ENCODE measurements at places on chromosomes 3 and 15.

DNA sequence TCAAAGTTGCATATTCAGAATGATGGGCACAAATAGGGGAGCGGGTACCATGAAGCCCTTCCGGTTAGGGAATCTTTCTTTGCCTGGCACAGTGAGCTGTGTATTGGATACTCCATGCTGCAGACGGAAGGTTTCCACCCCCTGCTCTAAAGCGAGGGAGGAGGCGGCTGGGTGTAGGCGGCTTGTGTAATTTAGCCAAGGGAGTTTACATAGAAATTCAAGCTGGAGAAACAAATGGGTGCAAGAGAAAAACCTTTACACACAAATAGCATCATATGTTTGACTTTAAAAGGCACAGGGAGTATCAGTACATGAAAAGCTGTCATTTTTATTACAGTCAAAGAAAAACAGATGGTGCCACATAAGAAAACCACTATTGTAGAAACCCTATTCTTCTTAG is 59.3 kb upstream of the ADCY5 start:
- H3K36me3 ChIP-seq, result peaks cover 18% of the 10 kb centered on the region
- no peak overlapping the region for H3K4me3 ChIP-seq
- H3K27me3 ChIP-seq, result no peaks in the 10 kb centered on the region
- H3K27ac ChIP-seq, result no peak overlapping the region

- no peaks in the 10 kb centered on the region for H3K36me3 ChIP-seq
- H3K4me1 ChIP-seq, result peaks cover 25% of the 10 kb centered on the region
- H3K27ac ChIP-seq, result no peak overlapping the region
- H3K27me3 ChIP-seq, result peaks cover 31% of the 10 kb centered on the region
- no peak for DNase-seq
- H3K4me3 ChIP-seq, result no peak overlapping the region
These were observed 2.4 kb upstream of the SEC62 start for GRCh38 chr3:169964176-169964575.

GRCh38 chr3:138939561-138940241 is 7.2 kb downstream of the FOXL2 start:
- no peak overlapping the region for H3K27ac ChIP-seq
- H3K27me3 ChIP-seq, result peaks cover 99% of the 10 kb centered on the region
- H3K4me3 ChIP-seq, result no peak overlapping the region
- peaks cover 17% of the 10 kb centered on the region for H3K4me1 ChIP-seq

DNA sequence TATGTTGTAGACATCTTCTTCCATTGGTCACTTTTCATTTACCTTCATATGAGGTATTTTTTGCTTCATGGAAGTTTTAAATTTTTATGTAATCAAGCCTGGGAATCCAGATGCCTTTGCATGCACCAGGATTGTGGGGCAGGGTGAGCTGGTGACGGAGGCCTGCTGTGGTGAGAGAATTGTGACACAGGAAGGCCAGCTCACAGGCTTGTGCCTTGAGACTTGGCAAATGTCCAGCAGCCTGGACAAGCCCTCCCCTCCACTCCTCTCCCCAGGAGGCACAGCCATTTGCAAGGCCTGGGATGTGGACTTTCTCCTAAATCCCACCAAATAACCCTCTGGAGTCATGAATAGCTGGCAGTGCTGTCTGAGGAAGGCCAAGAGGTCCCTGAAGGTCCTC is 67.4 kb downstream of the RHCG start:
- no peak for DNase-seq
- H3K27ac ChIP-seq, result no peak overlapping the region
- H3K27me3 ChIP-seq, result peaks cover 83% of the 10 kb centered on the region

- no peaks in the 10 kb centered on the region for H3K27me3 ChIP-seq
- no peak overlapping the region for H3K27ac ChIP-seq
- no peak for DNase-seq
- no peaks in the 10 kb centered on the region for H3K36me3 ChIP-seq
- no peak overlapping the region for H3K4me3 ChIP-seq
These were observed 30.4 kb downstream of the GOLGA6L2 start for GRCh38 chr15:23416349-23417276.

- H3K27me3 ChIP-seq, result no peaks in the 10 kb centered on the region
- H3K4me1 ChIP-seq, result peaks cover 2% of the 10 kb centered on the region
- no peak overlapping the region for H3K27ac ChIP-seq
- H3K4me3 ChIP-seq, result peak overlapping the region; percentile 68
These were observed 1.0 kb downstream of the XYLB start for GRCh38 chr3:38347421-38348200.

DNA sequence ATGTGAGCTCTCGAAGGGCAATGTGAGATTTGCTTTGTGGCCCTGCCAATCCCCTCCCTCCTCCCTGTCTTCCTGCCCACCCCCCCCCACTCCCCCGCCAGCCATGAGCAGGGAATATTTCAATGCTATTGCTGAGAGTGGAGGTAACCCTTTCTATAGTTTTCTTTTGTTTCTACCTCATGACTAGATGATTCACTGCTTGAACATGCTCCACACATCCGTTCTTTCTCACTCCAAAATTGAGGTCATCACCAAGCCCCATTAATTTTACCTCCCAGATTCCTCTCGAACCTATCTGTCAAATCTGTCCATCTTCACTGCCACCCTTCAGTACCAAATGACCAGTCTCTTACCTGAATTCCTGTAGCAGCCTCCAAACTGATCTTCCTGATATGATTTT is 12.2 kb downstream of the ZNF774 start:
- no peak for DNase-seq
- H3K4me1 ChIP-seq, result peaks cover 29% of the 10 kb centered on the region
- no peak overlapping the region for H3K4me3 ChIP-seq
- H3K27me3 ChIP-seq, result no peaks in the 10 kb centered on the region
- H3K27ac ChIP-seq, result peak overlapping the region; percentile 81

DNA sequence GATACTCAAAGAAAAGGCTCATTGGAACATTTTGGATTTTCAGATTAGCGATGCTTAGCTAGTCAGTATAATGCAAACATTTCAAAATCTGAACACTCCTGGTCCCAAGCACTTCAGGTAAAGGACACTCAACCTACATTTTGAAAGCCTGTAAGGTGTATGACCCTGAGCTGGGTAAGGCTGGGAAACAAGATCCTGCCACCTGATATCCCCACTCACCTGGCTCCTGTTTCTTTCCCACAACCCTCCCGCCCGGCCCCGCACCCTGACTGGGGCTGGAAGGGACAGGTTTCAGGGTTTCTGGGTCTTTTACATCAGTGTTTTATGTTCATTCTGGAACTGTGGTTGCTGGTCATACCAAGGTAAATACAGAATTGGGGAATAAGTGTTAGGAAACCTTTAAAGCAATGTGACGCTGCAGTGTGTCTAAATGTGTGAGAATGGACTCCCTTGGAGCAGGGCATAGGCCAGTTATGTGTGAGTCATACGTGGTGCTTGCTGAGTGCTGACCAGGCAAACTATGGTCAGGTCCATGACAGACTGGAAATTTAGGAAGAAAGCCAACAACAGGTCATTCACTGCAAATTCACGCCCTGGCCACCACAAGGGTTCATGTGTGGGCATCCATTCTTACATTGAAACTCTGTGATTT is 22.9 kb downstream of the CTXND1 start:
- H3K27ac ChIP-seq, result no peak overlapping the region
- H3K4me3 ChIP-seq, result no peak overlapping the region
- no peak for DNase-seq
- peaks cover 46% of the 10 kb centered on the region for H3K27me3 ChIP-seq

- DNase-seq, result no peak
- no peaks in the 10 kb centered on the region for H3K36me3 ChIP-seq
- no peaks in the 10 kb centered on the region for H3K27me3 ChIP-seq
- peaks cover 33% of the 10 kb centered on the region for H3K4me1 ChIP-seq
These were observed 66.0 kb downstream of the DNAJB8 start for GRCh38 chr3:128400671-128401070.

- peaks cover 16% of the 10 kb centered on the region for H3K27me3 ChIP-seq
- H3K4me1 ChIP-seq, result no peaks in the 10 kb centered on the region
- H3K4me3 ChIP-seq, result peak overlapping the region; percentile 29
- no peaks in the 10 kb centered on the region for H3K36me3 ChIP-seq
- DNase-seq, result peak; percentile 77
- H3K27ac ChIP-seq, result no peak overlapping the region
These were observed 190.7 kb upstream of the NDN start for GRCh38 chr15:23877502-23878412.

- H3K27ac ChIP-seq, result no peak overlapping the region
- no peak overlapping the region for H3K4me3 ChIP-seq
- H3K36me3 ChIP-seq, result no peaks in the 10 kb centered on the region
- peaks cover 20% of the 10 kb centered on the region for H3K27me3 ChIP-seq
- H3K4me1 ChIP-seq, result peaks cover 10% of the 10 kb centered on the region
These were observed 44.5 kb upstream of the C3orf80 start for GRCh38 chr3:160180581-160181216.

GRCh38 chr15:85973584-85974347 is 105.9 kb upstream of the AGBL1 start:
- H3K36me3 ChIP-seq, result no peaks in the 10 kb centered on the region
- no peak for DNase-seq
- no peak overlapping the region for H3K27ac ChIP-seq

DNA sequence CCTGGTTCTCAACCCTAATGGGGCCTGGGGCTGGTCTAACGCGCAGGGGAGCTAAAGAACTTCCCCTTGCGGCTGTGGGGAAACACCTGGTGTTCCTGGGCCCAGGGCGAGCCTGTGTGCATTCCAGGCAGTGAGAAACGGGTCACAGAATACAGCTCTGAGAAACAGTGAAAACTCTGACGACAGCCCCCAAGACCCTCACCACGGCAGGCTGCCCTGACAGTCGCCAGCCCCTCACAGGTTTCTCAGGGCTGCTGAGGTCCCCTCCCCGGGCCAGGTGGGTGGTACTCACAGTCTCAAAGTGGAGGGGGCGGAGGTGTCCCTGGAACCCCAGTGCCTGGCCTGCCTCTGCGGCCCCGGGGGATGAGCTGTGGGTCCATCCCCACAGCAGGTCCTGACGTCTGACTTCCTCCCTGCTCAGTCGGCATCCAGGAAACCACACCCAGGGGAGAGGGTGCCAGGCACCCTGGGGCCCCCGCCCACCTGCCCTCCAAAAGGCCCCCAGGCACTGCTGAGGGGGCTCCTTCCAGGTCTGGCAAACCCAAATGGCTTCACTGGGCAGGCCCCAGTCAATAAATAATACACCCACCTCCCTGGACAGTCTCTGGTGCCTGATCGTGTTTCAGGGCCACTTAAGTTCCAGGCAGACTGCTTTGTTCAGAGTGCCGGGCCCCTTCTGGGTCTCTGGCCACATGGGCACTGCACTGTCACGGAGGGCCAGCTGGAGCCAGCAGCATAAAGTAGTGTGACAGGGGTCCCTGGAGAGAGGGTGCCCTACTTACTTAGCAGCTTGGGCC is 57.7 kb downstream of the IQSEC1 start:
- H3K4me1 ChIP-seq, result peaks cover 11% of the 10 kb centered on the region
- H3K4me3 ChIP-seq, result no peak overlapping the region
- no peak overlapping the region for H3K27ac ChIP-seq
- no peak for DNase-seq
- H3K27me3 ChIP-seq, result no peaks in the 10 kb centered on the region
- no peaks in the 10 kb centered on the region for H3K36me3 ChIP-seq

DNA sequence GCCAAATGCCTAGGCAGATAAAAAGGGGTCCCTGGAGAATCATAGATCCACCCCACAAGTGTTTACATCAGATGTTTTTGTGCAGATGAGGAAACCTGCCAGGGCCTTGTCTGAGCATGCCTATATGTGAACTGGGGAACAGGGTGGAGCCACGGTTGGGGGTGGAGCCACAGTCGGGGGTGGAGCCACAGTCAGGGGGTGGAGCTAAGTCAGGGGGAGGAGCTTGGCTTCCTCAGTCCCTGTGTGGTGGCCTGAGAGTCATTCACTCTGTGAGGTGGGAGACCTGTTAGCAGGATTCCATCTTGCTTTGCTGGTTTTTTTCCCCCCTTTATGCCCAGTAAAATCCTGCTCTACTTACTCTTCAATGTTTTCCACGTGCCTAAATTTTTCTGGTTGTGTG is 57.8 kb upstream of the TGFBR2 start:
- no peak for DNase-seq
- H3K36me3 ChIP-seq, result no peaks in the 10 kb centered on the region
- H3K27me3 ChIP-seq, result no peaks in the 10 kb centered on the region
- no peak overlapping the region for H3K27ac ChIP-seq
- no peak overlapping the region for H3K4me3 ChIP-seq
- H3K4me1 ChIP-seq, result no peaks in the 10 kb centered on the region

GRCh38 chr15:94040541-94041248 is 190.7 kb upstream of the MCTP2 start:
- H3K4me1 ChIP-seq, result no peaks in the 10 kb centered on the region
- peaks cover 1% of the 10 kb centered on the region for H3K27me3 ChIP-seq
- H3K4me3 ChIP-seq, result no peak overlapping the region
- H3K36me3 ChIP-seq, result no peaks in the 10 kb centered on the region
- no peak overlapping the region for H3K27ac ChIP-seq

DNA sequence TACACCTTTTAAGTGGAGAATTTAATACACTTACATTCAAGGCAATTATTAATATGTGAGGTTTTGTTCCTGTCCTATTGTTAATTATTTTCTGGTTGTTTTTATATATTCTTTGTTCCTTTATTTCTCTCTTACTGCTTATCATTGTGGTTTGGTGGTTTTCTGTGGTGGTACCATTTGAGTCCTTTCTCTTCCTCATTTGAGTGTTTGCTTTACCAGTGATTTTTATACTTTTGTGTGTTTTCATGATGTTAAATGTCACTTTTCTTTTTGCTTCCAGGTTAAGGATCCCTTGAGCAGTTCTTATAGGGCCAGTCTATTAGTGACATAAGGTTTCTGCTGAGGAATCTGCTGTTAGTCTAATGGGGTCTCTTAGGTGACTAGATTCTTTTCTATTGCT is 116.5 kb downstream of the LRRK1 start:
- no peak overlapping the region for H3K27ac ChIP-seq
- no peak overlapping the region for H3K4me3 ChIP-seq
- no peak for DNase-seq
- no peaks in the 10 kb centered on the region for H3K4me1 ChIP-seq

DNA sequence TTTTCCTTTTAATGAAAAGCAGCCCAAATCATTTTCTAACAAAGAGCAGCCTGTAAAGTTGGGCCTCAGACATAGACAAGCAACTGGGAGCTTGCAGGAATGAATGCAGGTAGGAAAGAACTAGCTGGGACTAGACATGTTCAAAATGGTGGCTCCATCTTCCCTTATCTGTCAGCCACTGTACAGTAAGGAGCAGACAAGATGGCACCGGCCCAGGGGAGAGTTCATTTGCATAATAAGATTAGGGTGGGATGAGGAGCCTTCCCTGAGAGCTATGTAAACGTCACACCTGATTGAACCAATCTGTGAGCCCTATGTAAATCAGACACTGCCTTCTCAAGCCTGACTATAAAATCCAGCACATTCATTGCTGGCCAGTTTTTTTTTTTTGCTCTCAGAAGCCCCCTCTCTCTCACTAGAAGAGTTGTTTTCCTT is 59.7 kb upstream of the GK5 start:
- no peak for DNase-seq
- H3K4me3 ChIP-seq, result no peak overlapping the region
- no peaks in the 10 kb centered on the region for H3K4me1 ChIP-seq
- no peak overlapping the region for H3K27ac ChIP-seq
- peaks cover 9% of the 10 kb centered on the region for H3K36me3 ChIP-seq
- no peaks in the 10 kb centered on the region for H3K27me3 ChIP-seq

All from mesothelial cell of epicardium (in vitro differentiated cells).